ENCODE measurements at places on chromosomes 6 and 20. TPM values are rescaled to one million over a fixed set of nuclear protein-coding genes. Genes with fewer than 3 reads are reported as not detected.

- no peak for DNase-seq
- peaks cover 15% of the 10 kb centered on the region for H3K4me1 ChIP-seq
- H3K27me3 ChIP-seq: no peaks in the 10 kb centered on the region
These were observed 106.8 kb upstream of the HS3ST5 start for GRCh38 chr6:114449659-114450058.

DNA sequence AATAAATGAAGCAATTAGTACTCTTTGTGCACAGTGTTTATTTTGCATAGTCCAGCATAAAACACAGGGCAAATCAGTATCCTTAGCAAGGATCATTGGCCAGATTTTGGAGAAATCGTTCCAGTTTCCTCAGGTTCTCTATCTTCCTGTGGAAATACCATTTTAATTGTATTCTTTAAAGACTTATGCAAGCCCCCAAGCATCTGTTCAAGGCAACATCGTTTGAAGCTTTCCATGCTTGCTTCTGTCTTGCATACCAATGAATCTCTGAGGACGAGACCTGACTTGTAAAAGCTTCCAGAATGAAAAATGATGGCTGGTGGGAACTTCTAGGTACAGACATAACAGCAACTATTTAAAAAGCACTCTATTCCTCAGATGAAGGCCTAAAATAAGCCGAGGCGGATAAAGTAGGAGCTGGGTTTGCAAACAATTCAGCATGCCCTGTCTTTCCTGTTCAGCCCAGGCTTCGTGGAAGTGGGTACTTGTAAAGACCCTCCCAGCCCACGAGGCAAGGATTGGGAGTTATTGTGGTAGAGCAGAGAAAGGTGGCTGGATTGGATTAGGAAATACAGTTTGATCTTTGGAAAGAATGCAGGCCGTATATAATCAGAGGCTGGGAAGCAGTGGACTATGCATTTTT lies 21.6 kb downstream of the NRSN1 start:
- no peak for DNase-seq
- H3K4me3 ChIP-seq: no peak overlapping the region
- no peaks in the 10 kb centered on the region for H3K36me3 ChIP-seq
- peaks cover 40% of the 10 kb centered on the region for H3K4me1 ChIP-seq
- H3K27ac ChIP-seq: peak overlapping the region; percentile 95
- H3K27me3 ChIP-seq: no peaks in the 10 kb centered on the region

GRCh38 chr6:162651505-162651904 lies 76.1 kb downstream of the PRKN start:
- H3K4me3 ChIP-seq: no peak overlapping the region
- H3K36me3 ChIP-seq: no peaks in the 10 kb centered on the region
- H3K27me3 ChIP-seq: no peaks in the 10 kb centered on the region
- no peaks in the 10 kb centered on the region for H3K4me1 ChIP-seq
- DNase-seq: no peak

DNA sequence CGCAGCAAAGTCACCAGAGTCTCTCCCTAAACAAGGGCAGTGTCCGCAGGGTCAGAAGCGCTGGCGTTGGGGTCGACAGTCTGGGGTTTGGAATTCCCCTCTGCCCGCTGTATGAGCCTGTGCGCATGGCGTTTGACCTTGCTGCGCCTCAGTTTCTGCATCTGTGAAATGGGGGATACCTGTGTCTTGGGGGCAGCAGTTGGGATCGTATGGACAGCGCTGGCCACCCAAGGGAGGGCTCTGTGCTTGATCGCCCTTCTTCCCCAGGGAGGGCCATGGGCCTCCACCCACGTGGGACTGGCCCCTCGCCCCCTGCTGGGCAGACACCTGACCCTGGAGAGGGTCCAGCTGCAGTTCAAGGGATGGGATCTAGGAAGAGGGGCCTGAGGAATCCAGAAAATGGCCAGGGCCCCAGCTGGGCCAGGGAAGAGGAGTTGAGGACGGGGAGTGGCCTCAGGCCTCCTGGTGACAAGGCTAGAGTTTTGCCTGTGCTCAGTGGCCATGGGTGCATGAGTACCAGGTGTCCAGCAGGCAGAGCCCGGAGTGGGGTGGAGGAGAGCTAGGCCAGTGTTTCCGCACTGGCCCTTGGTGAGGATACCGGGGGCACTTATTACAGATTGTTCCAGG lies 26.4 kb upstream of the PHACTR3 start:
- DNase-seq: peak; percentile 39
- H3K27ac ChIP-seq: no peak overlapping the region
- no peak overlapping the region for H3K4me3 ChIP-seq
- no peaks in the 10 kb centered on the region for H3K4me1 ChIP-seq
- H3K27me3 ChIP-seq: peaks cover 2% of the 10 kb centered on the region

GRCh38 chr6:151095538-151096254 lies 144.1 kb upstream of the AKAP12 start:
- DNase-seq: no peak
- no peaks in the 10 kb centered on the region for H3K27me3 ChIP-seq
- H3K4me1 ChIP-seq: no peaks in the 10 kb centered on the region
- no peak overlapping the region for H3K4me3 ChIP-seq
- H3K36me3 ChIP-seq: no peaks in the 10 kb centered on the region

GRCh38 chr6:21628160-21628559 lies 34.6 kb downstream of the SOX4 start:
- no peak for DNase-seq
- no peaks in the 10 kb centered on the region for H3K27me3 ChIP-seq
- no peaks in the 10 kb centered on the region for H3K4me1 ChIP-seq
- H3K4me3 ChIP-seq: no peak overlapping the region
- H3K27ac ChIP-seq: no peak overlapping the region

DNA sequence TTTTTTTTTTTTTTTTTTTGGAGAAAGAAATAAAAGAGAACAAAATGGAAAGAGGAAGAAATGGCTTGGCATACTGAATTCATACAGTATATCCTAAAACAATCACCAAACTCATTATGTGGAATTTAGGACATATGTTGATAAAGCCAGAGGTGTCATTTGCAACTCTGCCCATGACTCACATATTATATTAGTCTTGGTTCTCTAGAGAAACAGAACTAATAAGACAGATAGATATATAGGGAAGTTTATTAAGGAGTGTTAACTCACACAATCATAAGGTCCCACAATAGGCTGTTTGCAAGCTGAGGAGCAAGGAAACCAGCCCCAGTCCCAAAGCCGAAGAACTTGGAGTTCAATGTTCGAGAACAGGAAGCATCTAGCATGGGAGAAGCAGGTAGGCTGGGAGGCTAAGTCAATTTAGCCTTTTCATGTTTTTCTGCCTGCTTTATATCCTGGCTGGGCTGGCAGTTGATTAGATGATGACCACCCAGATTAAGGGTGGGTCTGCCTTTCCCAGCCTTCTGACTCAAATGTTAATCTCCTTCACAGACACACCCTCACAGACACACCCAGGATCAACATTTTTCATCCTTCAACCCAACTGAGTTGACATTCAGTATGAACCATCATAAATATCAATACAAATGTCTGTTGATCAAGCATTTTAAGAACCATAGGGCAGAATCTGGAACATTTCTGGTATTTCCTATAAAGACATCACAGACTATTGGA lies 102.3 kb downstream of the UBE3D start:
- no peaks in the 10 kb centered on the region for H3K27me3 ChIP-seq
- DNase-seq: no peak
- H3K36me3 ChIP-seq: no peaks in the 10 kb centered on the region
- H3K27ac ChIP-seq: no peak overlapping the region
- no peaks in the 10 kb centered on the region for H3K4me1 ChIP-seq

DNA sequence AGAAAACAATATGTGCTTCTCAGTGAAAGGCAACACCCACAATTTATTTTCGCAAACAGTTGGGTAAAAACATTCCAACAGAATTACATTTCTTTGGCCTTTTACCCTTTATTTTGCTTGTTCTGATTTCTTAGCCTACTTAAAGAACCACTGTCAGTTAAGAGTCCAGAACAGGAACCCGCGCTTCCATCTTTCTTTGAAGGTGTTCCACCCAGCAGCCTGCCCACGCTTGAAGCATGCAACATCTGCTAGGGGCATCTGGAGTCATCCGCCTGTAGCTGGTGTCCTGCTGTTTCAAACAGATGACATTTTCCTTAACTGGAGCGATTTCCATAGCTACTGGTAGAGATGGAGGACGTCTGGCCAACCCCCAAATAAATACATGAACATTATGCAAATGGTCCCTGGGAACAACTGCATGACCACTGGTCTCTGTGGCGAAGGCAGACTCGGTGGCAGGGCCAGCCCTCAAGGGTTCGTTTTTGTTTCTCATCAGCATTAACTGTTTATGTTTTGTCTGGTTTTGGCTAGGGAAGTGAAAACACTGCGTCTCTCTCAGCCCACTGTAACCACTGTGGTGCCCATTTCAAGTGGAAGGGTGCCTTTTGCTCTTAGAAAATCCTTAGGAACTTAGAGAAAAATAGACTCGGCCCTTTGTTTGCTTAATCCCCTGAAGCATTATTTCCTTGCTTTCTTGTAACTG lies 51.6 kb downstream of the LAMA4 start:
- H3K4me3 ChIP-seq: no peak overlapping the region
- no peaks in the 10 kb centered on the region for H3K27me3 ChIP-seq
- H3K36me3 ChIP-seq: no peaks in the 10 kb centered on the region
- H3K4me1 ChIP-seq: peaks cover 11% of the 10 kb centered on the region
- no peak overlapping the region for H3K27ac ChIP-seq

DNA sequence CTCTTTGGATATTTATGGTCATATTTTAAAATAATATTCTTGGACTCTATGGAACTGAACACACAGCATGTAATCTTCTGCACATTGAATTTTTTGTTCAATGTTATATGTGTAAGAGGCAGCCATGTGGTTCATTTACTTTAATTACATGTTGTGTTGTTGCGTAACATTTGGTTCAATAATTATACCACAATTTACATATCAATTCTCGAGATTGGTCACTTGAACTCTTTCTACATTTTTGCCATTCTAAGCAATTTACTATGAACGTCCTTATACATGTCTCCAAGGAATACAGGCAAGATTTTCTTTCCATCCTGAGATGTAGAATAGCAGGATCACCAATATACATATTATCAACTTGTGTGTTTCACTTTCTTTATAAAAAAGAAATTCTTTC lies 18.5 kb upstream of the STMND1 start:
- H3K4me1 ChIP-seq: no peaks in the 10 kb centered on the region
- no peak overlapping the region for H3K4me3 ChIP-seq
- DNase-seq: no peak
- no peak overlapping the region for H3K27ac ChIP-seq
- H3K27me3 ChIP-seq: no peaks in the 10 kb centered on the region

GRCh38 chr6:4364711-4365110 lies 229.3 kb upstream of the ECI2 start:
- DNase-seq: no peak
- no peaks in the 10 kb centered on the region for H3K27me3 ChIP-seq
- no peak overlapping the region for H3K4me3 ChIP-seq
- H3K4me1 ChIP-seq: no peaks in the 10 kb centered on the region
- no peak overlapping the region for H3K27ac ChIP-seq

GRCh38 chr20:13461849-13462458 lies 176.8 kb downstream of the TASP1 start:
- no peaks in the 10 kb centered on the region for H3K4me1 ChIP-seq
- DNase-seq: no peak
- H3K4me3 ChIP-seq: no peak overlapping the region
- no peak overlapping the region for H3K27ac ChIP-seq
- H3K27me3 ChIP-seq: no peaks in the 10 kb centered on the region

DNA sequence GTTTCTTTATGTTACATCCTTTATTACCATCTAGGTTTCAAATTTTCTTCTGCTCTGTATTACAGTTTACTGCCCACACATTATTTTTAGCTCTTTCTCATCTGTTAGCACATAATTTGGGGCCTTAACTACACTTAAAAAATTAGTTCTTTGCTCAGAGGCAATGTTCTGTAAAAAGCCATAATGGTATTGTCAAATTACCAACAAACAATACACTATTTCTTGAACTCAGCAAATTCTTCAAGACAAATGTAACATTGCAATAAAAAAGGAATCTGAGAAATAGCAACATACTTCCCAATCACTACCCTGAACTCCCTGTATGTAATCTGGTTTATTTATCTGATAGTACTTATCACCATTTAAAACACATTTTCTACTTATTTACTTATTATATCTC lies 448.6 kb upstream of the OPRM1 start:
- no peaks in the 10 kb centered on the region for H3K4me1 ChIP-seq
- H3K4me3 ChIP-seq: no peak overlapping the region
- no peaks in the 10 kb centered on the region for H3K27me3 ChIP-seq
- DNase-seq: no peak
- no peaks in the 10 kb centered on the region for H3K36me3 ChIP-seq

GRCh38 chr6:16153211-16153820 lies 24.4 kb downstream of the MYLIP start:
- no peak for DNase-seq
- peaks cover 2% of the 10 kb centered on the region for H3K36me3 ChIP-seq
- H3K4me3 ChIP-seq: no peak overlapping the region
- no peak overlapping the region for H3K27ac ChIP-seq
- H3K27me3 ChIP-seq: no peaks in the 10 kb centered on the region

- H3K4me1 ChIP-seq: no peaks in the 10 kb centered on the region
- no peak overlapping the region for H3K4me3 ChIP-seq
- H3K36me3 ChIP-seq: no peaks in the 10 kb centered on the region
- no peaks in the 10 kb centered on the region for H3K27me3 ChIP-seq
- no peak for DNase-seq
These were observed 17.2 kb upstream of the PREX1 start for GRCh38 chr20:48844996-48845395.

GRCh38 chr20:6123649-6124014 lies 802 bp upstream of the FERMT1 start:
- no peaks in the 10 kb centered on the region for H3K36me3 ChIP-seq
- H3K27ac ChIP-seq: peak overlapping the region; percentile 92
- no peak for DNase-seq
- peaks cover 27% of the 10 kb centered on the region for H3K4me1 ChIP-seq
- H3K27me3 ChIP-seq: no peaks in the 10 kb centered on the region
- H3K4me3 ChIP-seq: peak overlapping the region; percentile 48

DNA sequence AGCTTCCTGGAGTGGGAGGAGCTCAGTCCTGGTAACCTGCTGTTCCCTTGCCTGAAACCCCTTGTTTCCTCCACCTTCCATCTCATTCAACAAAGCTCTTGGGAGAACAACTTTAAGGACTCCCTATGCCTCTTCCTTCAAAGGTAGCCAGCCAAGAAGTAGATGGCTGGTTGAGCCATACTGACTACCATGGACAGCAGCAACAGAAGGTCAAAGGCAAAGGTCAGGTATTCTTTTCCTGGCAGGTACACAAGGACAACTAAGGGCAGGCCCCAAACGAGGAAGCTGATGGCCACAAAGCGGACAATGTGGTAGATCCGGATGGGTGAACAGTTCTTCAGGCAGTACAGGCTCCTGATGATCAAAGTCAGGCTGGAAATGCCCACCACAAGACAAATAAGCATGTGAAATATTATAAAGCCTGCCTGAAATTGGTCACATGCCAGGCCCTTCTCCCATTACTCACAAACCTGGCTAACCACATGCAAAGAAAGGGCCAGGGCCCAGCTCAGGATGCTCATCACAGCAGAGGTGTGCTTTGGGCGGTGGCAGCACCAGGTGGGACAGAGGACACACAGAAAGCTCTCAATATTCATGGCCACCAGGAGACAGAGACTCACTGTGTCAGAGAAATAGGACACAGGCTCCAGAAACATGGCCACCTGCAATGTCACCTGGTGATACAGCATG lies 21.7 kb downstream of the UBD start:
- no peak for DNase-seq
- no peaks in the 10 kb centered on the region for H3K36me3 ChIP-seq
- no peaks in the 10 kb centered on the region for H3K27me3 ChIP-seq
- H3K4me1 ChIP-seq: no peaks in the 10 kb centered on the region
- H3K4me3 ChIP-seq: no peak overlapping the region

The COL19A1 gene
- total RNA-seq: not detected

The TRIM10 gene
- total RNA-seq: 1.4 TPM

The IL17F gene
- not detected for total RNA-seq

The RBL1 gene
- 37.0 TPM for total RNA-seq

The ANKRD66 gene
- total RNA-seq: not detected

The OXT gene
- 1.9 TPM for total RNA-seq
